ENCODE measurements at places on chromosomes 1 and 21. TPM values are rescaled to one million over a fixed set of nuclear protein-coding genes. Genes with fewer than 3 reads are reported as not detected.

DNA sequence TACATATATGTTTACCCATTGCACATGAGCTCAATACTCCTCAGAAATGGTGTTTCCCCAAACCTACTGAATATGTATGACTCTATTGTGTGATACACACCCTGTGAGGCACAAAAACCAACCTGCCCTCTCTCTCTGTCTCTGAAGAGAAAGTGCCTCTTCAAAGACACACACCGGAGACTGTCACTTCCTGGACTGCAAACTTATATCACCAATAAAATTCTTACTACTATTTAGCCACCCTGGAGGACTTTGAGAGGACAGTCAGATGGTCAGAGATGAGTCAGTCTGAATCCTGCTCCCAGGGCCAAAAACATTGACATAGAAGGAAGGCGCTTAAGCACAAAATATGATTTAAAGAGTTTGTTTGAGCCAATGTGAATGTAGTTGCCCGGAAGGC is 110.4 kb downstream of the PPIAL4G start:
- no peak for DNase-seq

DNA sequence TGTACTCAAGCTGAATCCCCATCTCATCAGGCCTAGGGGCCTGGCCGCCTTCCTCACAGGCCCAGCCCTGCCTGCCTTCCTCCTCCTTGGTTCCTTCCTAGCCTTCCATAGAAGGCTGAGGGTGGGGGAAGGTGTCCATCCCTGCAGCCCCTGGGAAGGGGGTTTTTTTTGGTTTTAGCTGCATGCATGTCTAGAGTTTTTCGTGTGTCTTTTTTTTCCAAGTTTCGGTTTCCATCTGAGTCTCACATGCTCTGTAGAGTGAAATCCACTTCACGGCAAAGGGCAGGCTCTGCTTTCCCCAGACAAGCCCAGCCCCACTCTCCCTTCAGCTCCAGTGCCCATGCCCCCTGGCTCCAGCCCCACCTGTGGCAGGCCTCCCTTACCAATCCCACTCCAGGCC is 32.1 kb downstream of the GRHL3 start:
- no peak for DNase-seq

- DNase-seq: no peak
Measured at GRCh38 chr1:65330822-65331221, 21.5 kb downstream of the DNAJC6 start.

The IGSF5 gene
- 0.98 TPM for polyA plus RNA-seq

The C1orf210 gene
- 30.7 TPM for polyA plus RNA-seq

The LEFTY2 gene
- 0.87 TPM for polyA plus RNA-seq

All from renal pelvis (tissue), 12 donors.